ENCODE measurements at places on chromosomes 1 and 21.

GRCh38 chr1:113813218-113813617, 942 bp upstream of the RSBN1 start:
- DNase-seq, result no peak

- peak; percentile 74 for DNase-seq
These were observed 98.8 kb downstream of the RABGAP1L start for GRCh38 chr1:174258148-174258550.

GRCh38 chr1:116918714-116919357, 9.1 kb downstream of the PTGFRN start:
- no peak for DNase-seq

DNA sequence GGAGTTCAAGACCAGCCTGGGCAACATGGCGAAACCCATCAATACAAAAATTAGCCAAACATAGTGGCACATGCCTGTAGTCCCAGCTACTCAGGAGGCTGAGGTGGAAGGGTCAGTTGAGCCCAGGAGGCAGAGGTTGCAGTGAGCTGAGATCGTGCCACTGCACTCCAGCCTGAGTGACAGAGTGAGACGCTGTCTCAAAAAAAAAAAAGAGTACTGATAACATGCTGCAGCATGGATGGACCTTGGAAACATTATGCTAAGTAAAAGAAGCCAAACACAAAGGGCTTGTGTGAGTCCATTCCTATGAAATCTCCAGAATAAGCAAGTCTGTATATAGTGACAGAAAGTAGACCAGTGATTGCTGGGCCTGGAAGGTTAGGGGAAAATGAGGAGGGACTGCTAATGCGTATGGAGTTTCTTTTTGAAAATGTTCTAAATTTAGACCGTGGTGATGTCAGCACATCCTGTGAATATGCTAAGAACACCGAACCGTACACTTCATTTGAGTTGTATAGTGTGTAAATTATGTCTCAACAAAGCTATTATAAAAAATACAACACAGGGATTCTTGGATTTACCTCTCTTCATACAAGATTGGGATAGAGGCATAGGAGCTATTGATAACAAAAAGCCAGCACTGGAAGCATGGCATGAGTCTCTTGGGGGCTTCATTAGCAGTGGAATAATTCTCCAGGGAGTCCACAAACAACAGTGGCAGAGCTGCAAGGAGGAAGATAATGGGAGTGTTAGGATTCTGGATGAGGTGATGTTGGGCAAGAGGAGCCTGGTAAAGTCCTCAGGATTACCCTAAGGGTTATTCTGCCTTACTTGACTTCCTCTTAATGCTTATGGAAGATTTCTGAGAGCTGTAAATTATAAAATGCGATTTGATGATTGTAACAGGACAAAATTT, 73.5 kb downstream of the TTC3 start:
- no peak for DNase-seq

DNA sequence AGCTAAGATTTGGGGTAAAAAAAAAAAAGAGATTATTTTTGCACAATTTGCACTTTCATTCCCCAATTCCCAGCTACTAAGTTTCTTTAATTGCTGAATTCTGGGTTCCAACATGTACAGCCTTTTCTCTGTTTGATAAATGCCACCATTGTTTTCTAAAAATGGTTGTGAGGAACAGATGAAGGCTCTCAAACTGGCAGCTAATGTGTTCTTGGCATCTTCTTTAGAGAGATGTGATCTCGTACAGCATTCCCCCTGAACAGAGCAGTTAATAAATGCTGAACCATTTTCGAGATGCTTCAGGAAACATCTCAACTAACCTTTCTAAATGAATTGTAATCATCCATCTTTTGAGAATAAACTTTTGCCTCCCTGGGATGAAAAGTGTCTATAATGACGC, 107.9 kb upstream of the DYNLT5 start:
- no peak for DNase-seq

DNA sequence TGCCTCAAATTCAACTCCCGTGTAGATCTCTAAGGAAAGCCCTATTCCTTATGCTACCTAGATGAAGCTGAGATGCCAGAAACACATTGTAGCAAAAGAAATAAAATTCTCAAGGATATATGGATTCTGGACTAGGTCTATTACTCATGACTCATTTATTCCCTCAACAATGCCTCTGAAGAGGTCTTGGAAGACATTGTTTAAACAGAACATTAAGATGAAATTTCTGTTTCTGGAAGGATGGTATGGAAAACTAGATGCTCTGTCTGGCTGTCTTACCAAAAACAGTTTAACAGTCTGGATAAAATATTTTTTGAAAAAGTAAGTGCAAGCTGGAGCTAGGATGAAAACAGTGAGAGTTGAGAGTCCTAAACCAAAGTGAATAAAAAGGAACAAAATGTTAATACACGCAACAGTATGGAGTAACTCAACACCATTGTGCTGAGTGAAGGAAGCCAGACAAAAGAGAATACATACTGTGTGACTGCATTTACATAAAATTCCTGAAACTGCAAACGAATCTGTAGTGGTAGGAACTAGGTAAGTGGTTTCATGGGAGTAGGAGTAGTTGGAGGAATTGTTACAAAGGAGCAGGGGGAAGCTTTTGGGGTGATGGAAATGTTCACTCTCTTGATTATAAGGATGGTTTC, 59.3 kb upstream of the GNG12 start:
- DNase-seq, result no peak

- no peak for DNase-seq
These were observed 100.1 kb downstream of the HLX start for GRCh38 chr1:220979371-220979770.
